ENCODE measurements at places on chromosomes 3 and 15. TPM values are rescaled to one million over a fixed set of nuclear protein-coding genes. Genes with fewer than 3 reads are reported as not detected.

GRCh38 chr15:64351265-64351664, 4.7 kb downstream of the CSNK1G1 start:
- DNase-seq = no peak

DNA sequence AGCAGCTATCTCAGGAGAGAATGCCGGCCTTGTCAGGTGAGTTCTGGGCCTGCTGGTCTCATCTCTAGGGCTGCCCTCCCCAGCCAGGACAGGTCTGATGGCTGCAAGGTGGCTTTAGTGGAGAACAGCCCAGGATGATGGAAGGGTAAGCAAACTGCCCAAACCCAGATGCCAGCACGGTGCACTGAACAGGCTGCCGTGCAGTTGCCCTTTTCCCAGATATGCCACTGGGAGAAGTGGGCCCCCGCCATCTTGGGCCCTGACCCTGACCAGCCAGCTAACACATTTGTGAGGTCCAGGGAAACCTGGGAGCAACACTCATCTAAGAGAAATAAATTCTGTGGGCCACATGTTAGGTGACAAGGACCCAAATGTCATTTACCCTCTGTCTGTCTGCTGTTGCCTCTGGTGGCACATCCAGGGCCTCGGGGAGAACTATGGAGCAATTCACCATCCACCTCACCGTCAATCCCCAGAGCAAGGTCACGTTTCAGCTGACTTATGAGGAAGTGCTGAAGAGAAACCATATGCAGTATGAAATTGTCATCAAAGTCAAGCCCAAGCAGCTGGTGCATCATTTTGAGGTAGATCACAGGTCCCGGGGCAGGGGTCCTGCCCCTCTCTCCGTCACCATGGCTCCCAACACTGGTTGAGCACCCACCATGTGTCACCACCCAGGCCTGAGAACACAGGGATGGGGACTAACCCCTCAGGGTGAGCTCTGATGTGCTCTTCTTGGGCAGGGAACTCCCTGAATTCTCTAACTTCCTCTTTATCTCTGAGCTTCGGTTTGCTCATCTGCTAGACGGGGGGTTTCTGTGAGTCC, 1.8 kb downstream of the ITIH1 start:
- no peak for DNase-seq

DNA sequence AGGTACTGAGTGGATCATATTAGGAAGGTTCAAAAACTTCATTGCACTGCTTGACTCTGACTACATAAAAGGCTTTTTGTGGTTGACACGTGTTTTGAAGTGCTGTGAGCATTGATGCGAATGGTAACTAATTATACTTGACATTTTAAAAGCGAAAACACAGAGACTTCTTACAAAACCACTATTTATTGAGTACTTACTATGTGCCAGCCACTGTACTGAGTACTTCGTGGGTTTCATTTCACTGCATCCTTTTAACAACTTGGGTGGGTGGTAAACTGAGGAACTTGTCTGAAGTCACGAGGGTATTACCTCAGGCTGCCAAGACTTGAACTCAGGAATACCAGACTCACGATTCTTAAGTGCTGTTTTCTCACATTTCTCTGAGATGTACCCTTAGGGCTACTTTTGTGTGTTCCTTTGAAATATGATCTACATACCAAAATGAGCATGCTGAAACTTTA, 45.3 kb upstream of the PPP4R2 start:
- no peak for DNase-seq

- peak; percentile 37 for DNase-seq
Measured at GRCh38 chr3:48301800-48302166, 31.7 kb downstream of the SPINK8 start.

GRCh38 chr15:42094512-42094963, at the start of gene PLA2G4D:
PLA2G4D (minus strand) TSS chr15:42094562; CDS start chr15:42094459, 103 bp downstream.
- DNase-seq = no peak

DNA sequence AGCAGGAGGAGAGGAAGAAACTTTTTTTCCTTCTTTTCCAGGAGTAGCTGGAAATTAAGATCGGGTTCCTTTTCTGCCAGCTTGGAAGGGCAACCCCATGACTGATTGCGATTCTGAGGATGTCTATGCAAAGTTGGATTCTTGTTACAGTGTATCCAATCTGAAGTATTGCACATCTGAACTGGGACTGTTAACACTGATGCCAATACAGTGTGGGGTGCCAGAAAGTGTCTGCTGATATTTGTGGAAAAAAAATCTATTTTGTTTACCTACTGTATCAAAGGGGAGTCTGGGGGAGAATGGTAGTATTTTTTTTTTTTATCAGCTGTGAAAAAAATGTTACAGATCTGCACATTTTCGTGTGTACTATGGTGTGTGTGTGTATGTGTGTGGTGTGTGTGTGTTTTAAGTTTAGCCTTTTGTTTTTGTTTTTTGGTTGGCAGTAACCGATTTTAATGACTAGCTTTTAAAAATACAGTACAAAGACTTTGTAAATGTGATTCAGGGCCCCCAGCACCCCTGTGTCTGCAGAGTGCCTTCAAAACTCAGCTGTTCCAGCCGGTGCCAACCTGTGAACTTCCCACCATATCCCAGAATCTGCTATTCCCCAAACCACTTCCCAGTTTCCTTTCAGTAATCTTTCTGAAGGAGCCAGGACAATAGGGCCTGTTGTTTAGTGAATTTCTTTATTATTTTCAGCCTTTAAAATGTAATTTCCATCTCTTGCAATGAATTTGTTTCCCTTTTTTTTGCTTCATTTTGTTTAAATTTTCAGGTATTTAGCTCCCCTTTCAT, 1.9 kb downstream of the RAP2B start:
- peak; percentile 73 for DNase-seq

DNA sequence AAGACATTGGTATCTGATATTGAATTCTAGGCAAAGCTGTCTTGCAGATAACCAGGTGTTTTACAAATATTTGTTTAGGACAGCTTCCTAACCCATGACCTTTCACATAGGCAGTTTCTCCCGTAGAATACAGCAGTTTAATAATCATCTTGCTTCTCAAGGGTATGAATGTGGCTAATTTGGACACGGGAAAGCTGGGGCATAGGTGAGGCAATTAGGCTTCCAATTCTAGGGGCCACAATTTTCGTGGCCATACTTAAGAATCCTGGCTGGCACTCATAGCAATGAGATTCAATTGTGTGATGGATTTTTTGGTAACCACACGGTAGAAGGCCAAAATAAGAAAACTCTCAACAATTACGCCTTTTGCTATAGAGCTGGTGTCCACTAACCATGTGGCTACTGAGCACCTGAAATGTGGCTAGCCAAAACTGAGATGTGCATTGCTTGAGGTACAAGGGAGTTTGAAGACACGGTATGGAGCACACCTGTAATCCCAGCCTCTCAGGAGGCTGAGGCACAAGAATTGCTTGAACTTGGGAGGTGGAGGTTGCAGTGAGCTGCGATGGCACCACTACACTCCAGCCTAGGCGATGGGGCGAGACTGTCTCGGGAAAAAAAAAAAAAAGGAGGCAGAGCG, 34.4 kb downstream of the TFRC start:
- DNase-seq = no peak

- no peak for DNase-seq
Measured at GRCh38 chr3:152204218-152204617, 64.5 kb upstream of the MBNL1 start.

- no peak for DNase-seq
Measured at GRCh38 chr3:152192936-152193672, 75.6 kb upstream of the MBNL1 start.

GRCh38 chr15:94965593-94965992, 734.2 kb downstream of the MCTP2 start:
- DNase-seq = no peak

Gene TICRR
- total RNA-seq = 3.2 TPM

DNA sequence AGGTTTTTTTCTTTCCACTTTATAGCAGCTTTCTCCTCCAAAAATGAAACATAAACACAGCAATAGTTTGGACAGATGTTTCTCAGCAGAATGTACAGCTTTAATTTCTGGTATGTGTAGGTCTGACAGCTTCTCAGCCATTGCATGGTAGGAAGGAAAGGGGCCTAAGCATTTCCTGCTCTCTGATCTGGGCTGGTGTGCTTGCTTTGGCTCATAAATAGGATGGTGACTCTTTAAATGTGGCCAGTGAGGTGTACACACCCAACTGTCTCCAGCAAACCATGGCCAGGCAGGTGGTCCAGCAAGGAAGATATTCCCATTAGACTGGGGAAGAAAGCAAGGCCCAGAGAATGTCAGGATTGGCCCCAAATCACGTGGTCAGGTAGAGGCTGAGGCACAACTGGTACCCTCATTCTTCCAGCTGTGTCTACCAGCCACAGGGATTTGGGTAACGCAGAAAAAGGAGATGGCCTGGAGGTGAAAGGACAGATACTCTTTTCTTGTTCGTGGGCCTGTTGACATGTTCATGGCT, 52.1 kb downstream of the ITGA11 start:
- DNase-seq = peak; percentile 47

- DNase-seq = no peak
Measured at GRCh38 chr3:169818316-169818715, 5.6 kb upstream of the LRRC34 start.

DNA sequence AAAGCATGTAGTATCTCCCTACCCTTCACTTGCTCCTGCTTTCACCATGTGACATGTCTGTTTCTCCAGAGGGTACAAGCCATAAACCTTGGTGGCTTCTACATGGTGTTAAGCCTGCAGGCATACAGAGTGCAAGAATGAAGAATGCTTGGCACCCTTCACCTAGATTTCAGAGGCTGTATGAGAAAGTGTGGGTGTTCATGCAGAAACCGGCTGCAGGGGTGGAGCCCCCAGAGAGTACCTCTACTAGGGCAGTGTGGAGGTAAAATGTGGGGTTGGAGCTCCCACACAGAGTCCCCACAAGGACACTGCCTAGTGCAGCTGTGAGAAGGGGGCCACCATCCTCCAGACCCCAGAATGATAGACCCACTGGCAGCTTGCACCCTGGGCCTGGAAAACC, 32.2 kb downstream of the SLC15A2 start:
- DNase-seq = no peak

Gene CCDC54
- total RNA-seq = not detected

Gene UBA7
- 17.4 TPM for total RNA-seq

Gene AMIGO3
- total RNA-seq = 2.8 TPM

GRCh38 chr3:13364602-13365271, 55.4 kb downstream of the NUP210 start:
- no peak for DNase-seq

GRCh38 chr15:42385206-42385979, 26.1 kb downstream of the CAPN3 start:
- peak; percentile 49 for DNase-seq

Data from tongue (tissue), 3 donors.